ENCODE measurements at places on chromosomes 1 and 21.

DNA sequence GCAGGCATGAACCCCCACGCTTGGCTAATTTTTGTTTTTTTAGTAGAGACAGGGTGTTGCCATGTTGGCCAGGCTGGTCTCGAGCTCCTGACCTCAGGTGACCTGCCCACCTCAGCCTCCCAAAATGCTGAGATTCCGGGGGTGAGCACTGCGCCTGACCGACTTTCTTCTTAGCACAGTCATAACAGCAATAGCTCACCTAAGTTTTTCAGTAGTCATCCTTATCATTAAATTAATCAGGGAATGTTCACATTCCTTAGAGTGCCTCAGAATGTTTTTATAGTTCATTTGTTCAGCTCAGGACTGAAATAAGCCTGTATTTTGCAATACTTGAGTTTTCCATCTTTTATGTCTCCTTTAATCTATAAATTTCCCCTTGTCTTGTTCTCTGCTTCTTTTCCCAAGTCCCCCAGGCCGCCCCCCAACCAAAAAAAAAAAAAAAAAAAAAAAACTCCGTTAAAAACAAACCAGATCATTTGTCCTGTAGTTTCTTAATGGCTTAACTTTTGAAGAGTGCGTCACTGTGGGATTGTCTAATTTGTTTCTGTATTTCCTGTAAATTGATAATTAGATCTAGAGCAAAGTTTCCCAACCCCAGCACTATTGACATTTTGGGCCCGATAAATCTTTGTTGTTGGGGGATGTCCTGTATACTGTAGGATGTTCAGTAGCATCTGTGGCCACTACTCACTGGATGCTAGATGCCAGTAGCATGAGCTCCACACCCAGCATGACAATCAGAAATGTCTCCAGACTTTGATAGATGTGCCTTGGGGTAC lies 120.7 kb downstream of the ITSN1 start:
- no peak for DNase-seq

- no peak for DNase-seq
Measured at GRCh38 chr1:50930193-50930592, 29.9 kb downstream of the FAF1 start.

DNA sequence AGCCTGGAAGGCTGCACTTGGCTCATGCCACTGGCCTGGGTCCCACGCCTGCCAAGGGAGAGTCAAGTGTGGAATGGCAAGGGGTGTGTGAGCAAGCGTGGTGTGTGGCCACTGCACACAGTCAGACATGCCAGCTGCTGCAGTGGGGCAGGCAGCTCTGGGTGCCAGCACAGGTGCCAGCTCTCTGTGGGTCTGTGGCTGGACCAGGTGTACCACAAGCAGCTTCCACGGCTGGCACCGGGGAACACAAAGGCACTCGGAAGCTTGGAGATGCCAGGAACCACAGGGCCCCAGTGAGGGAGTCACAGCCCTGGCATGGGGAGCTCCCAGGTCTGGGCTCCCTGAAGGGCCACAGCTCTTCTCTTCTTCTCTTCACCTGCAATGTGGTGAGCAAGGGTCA lies 34.8 kb downstream of the ACTL8 start:
- DNase-seq, result no peak

DNA sequence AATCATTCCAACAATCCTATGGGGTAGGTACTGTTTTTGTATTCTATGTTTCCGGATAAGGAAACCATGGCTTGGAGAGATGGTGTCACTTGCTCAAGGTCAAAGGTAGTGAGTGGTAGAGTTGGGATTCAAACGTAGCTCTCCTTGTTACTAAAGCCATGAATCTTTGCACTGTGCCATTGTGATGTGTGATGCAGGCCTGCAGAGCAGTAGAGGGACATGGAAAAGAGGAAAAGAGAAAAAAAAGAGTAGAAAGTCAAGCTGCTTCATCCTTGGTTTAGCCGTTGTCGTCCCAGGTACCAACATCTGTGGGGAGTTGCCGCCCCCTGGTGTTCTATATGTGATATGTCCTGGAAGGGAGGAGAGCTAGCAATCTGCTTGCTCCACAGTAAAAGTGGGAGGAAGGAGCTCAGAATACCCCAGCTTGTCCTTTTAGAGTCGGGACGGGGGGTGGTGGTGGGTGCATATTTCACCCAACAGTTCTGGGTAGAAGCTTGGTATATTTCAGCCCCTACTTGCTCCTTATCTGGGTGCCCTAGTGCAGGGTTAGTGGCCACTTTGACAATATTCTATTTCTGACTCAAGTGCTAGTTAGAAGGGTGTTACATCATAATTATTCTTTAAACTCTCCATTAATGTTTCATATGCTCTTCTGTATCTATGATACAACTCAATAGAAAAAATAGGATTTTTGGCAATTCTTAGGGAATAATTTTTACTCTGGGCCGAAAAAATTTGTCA lies 98.4 kb downstream of the EBNA1BP2 start:
- DNase-seq, result peak; percentile 71

DNA sequence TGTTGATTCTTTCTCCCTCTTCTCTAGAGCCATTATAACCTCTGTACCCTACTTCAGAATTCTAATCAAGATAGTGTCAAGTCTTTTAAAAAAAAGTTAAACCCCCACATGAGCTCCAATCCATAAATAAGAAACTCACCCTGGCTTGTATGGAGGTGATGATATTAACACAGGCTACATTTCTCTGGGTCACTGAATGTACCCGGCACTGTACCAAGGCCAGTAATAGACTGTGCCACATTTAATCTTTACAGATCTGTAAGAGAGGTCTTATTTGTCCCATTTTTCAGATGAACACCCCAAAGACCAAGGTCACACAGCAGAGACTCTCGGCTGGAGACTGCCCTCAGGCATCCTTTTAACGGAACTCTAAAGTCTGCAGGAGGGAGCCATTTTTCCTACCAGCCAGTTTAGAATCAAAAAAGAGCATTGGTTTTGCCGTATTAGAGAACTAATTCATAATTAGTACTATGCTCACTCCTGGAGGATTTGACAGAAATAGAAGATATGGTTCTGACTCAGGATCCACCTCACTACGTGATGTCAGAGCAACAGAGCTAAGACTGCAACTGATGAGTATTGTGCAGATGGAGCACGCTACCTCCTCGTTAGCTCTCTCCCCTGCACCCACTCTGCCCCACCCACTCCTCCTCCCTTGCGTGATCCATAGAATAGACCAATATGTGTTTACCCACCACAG lies 217.2 kb upstream of the HOOK1 start:
- DNase-seq, result no peak

DNA sequence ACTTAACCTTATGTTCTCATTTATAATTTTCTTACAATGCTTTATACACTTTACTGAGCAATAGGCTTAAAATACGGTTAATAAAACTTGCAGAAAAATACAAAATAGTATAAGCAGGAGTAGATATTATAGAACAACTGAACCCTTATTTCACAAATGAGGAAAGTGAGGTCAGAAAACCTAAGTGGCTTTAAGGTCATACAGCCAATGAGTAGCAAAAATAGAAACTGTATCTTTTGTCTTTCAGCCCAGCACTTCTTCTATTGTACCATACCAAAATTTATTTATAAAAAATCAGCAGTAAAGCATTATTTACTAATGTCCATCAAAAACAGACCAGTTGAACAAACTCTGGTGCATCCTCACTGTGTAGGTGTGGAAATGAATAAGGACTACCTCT lies 11.6 kb downstream of the FBXO42 start:
- no peak for DNase-seq

DNA sequence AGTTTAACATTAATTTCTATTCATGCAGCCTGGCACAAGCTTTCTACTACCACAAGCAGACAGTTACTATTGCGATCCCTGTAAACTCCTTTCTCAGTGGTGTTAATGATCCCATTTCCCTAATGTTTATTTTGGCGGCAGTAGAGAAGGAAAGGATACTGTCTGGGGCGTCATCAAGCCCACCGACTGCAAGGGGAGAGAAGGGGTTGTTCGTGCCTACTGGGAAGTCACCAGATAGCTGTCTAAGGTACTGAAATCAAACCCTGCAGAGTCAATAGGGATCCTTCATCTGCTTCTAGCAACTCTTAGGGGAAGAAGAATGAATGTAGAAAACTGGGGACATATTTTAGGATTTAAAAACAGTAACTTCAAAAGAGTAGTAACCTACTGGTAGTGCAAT lies 95.2 kb upstream of the ADAR start:
- DNase-seq, result no peak

DNA sequence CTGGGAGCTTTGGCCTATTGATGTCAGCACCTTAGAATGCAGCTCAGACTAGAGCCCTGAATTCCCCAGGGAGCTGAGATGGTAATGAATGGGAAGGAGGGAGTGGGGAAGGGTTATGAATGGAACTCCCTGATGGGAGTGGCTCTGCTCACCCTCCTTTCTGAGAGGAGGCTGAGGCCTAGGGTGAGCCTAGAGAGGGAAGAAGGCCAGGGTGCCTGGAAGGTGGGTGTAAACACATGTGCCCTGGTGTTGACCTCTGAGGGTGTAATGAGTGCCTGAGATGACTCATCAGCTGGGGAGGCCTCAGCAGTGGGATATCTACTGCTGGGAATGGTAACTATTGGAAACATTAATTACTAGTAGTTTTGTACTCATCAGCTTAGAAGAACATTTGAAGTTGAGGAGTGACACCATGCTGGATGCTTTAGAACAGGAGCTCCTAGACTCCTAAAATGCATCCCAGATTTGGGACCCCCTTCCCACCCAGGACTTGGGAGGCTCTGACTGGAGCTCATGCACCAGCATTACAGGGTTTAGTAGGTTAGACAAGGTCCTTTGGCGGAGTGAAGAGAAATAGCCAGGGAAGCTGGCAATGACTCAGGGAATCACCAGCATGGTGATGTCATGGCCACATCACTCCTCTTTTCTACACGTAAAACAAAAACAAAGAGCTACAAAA lies 16.0 kb upstream of the PIGV start:
- no peak for DNase-seq

- no peak for DNase-seq
Measured at GRCh38 chr1:232292818-232293217, 337.1 kb downstream of the SIPA1L2 start.

- DNase-seq, result no peak
Measured at GRCh38 chr21:43611598-43612369, 47.5 kb downstream of the HSF2BP start.

DNA sequence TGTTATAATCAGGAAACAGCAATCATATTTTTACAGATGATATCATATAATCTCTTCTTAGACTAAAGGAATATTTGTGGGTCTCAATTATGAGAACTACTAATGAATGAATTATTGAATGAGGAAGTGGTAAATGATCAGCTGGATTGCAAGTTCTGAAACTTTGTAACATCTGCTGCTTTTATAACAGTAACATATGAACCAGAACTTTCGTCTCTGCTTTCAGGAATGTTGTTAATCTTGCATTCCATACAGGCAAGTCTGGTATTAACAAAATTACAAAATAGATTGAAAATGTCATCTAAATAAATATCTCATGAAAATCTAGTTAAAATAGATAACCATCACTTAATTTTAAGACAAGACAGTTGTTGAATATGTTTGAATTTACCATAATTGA lies 110.5 kb upstream of the COL11A1 start:
- DNase-seq, result no peak

DNA sequence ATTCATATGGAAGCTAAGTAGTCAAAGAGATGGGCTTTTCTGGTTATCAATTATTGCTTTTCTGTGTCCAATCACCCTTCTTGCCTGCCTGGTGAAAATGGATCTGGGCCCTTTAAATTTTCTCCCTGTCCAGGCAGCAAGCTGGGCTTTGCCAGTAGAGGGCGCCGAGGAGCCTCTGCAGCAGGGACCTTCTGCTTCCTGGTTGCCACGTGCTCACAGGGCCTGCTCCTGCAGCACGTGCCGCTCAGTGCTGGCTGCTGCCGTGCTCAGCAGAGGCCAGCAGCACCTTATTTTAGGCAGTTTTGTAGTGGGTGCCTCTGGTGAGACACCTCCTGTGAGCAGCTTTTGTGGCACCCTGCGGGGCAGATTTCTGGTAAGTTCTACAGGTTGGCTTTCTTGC lies 4.0 kb downstream of the ACTL8 start:
- no peak for DNase-seq

DNA sequence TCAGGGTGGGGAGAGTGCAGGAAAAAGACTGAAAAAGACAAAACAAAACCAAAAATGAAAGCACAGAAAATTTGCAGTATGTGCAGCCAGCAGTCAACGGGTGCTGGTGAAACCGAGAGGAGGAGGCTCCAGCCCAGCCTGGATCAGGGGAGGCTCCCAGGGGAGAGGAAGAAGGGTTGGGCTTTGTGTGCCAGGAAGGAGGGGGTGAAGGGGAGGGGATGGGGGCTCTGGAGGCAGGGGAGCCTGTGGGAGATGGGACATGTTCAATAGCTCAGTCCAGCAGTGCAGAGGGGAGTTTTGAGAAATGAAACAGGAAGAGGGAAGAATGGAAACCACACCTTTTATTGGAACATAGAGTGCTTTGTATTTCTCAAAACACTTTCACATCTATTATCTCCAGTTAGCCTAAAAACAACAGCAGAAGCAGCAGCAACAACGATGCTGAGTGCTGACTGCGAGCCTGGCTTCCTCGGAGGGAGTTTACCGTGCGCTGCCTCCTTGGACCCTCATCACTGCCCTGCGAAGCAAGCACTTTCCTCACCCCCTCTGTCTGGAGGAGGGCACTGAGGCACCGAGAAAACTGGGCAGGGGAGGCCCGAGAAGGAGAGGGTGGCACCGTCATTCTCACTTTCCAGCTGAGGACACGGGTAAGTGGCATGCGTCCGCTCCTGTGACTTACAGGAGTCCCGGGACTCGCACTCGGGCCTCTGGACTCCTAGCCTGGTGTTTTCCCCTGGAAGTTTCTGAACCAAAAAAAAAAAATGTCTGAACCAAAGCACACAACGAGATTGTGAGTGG lies 62.9 kb downstream of the MDM4 start:
- no peak for DNase-seq

GRCh38 chr21:46634427-46634826 lies 1.0 kb upstream of the PRMT2 start:
- no peak for DNase-seq

GRCh38 chr1:6108937-6109614 lies 63.4 kb downstream of the KCNAB2 start:
- DNase-seq, result peak; percentile 17

- DNase-seq, result no peak
Measured at GRCh38 chr1:117930484-117930883, 945 bp downstream of the WDR3 start.

- DNase-seq, result no peak
Measured at GRCh38 chr1:42975561-42976225, 17.0 kb upstream of the SLC2A1 start.

- DNase-seq, result no peak
Measured at GRCh38 chr1:207414606-207415108, 39.5 kb upstream of the CR2 start.

- DNase-seq, result no peak
Measured at GRCh38 chr1:206097381-206097780, 19.8 kb downstream of the AVPR1B start.

GRCh38 chr1:2602866-2603520 lies 16.4 kb downstream of the PRXL2B start:
- DNase-seq, result no peak
